ENCODE measurements at places on chromosomes 4 and X.

GRCh38 chrX:9352243-9352642 lies 112.6 kb upstream of the TBL1X start:
- no peak for DNase-seq

DNA sequence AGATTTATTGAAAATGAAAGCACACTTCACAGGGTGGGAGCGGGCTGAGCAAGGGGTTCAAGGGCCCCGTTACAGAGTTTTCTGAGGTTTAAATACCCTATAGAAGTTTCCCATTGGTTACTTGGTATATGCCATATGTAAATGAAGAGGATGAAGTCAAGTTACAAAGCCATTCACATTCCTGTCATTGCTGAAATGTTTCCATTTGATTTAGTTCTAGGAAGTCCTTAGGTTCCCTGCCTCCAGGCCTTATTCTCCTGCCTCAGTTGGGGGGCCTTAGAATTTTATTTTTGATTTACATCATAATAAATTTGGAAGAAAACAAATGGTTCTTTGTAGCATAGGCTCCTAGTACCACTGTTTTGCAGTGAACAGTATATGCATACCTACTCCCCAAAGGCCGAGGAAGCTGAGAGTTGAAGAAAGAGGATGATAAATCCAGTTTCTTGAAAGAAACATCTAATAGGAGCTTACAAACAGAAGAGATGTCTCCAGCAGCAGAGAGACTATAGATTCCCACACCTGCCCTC lies 31.8 kb downstream of the SERTM2 start:
- no peak for DNase-seq

GRCh38 chrX:16603822-16604221 lies 46.1 kb upstream of the S100G start:
- DNase-seq: no peak

- DNase-seq: no peak
Measured at GRCh38 chr4:123386609-123387008, 10.0 kb upstream of the SPRY1 start.

DNA sequence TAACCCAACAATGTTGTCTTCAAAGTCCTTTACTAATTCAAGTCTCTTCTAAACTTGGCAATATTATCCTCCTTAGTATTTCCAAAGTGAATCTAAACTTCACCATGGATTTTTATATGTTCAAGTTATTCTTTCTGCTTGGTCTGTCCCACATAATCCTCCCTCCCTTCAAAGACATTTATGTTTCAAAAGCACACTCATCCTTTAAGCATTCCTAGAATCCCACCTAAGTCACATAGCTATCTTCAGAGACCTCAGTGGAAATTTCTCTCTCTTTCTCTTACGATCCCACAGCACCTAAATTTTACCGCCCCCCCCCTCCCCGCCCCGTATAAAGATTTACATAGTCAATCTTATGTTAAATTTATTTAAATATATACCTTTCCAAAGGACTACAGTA lies 314.9 kb upstream of the GRIA3 start:
- DNase-seq: no peak

- no peak for DNase-seq
Measured at GRCh38 chr4:32117693-32118092, 1397.5 kb downstream of the PCDH7 start.

DNA sequence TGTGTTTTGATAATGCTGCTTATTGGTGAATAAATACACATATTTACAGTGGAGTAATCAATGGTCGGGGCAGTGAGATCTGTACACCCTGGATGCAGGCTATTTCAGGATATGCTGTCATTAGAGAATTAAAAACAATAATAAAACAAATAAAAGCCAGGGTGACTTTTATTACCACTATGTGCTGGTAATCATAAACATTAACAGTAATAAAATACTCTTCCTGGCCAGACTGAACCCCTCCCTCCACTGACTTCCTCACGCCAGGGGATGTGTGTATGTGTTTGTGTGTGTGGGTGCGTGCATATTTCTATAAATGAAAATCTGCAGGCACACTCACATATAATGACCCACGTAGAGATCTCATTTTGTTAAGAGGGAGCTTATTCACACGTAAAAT lies 98.0 kb upstream of the MAP9 start:
- no peak for DNase-seq

DNA sequence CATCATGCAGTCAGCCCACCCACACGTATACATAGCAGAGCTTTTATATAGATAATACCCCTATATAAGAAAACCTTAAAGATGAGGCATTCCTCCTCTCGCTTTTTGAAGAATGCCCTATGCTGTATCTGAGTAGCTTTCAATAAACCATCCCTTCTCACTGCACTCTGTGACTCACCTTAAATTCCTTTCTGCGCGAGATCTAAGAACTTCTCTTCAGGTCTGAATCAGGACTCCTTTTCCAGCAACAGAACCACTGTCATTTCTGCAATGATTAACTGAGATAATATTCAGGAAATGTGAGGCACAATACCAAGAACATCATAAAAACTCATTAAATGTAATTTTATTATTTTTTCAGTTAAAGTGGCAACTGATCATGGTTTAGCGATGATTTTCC lies 76.4 kb upstream of the DCLK2 start:
- no peak for DNase-seq

DNA sequence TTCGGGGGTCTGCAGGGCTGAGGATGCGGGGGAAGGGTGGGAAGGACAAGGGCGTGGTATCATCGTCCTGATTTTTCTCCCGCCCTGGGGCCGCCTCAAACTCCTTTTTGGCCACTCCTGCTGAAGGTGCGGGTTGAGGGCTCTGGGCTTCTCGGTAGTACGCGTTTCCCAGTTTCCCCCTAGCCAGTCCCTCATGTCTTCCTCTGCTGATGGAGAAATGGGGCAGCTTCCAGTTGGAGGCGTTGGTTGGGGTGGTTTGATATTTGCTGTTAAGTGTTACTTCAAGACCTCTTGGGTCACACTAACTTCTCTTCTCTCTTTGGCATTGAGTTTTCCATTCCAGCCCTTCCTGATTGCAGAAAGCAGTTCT lies 482 bp downstream of the GSTCD start:
- DNase-seq: no peak

DNA sequence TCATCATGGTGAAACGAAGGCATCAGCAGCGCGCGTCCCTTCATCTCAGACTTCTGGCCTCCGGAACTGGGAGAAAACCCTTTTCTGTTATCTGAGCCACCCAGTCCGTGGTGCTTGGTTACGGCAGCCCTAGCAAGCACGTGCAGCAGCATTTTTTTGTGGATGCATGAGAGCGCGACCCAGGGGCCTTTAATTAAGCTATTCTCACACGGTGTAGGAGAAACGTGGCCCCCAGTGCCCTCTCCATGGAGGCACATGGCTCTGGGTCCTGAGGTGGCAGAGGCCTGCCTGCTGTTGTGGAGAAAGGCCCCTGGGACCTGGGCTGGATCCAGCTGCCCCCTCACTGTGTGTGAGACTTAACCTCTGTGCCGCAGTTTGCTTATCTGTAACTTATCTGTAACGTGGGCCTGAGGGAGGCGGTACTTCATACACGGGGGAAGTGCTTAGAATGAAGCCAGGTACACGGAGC lies 9.5 kb downstream of the CLCN4 start:
- no peak for DNase-seq

DNA sequence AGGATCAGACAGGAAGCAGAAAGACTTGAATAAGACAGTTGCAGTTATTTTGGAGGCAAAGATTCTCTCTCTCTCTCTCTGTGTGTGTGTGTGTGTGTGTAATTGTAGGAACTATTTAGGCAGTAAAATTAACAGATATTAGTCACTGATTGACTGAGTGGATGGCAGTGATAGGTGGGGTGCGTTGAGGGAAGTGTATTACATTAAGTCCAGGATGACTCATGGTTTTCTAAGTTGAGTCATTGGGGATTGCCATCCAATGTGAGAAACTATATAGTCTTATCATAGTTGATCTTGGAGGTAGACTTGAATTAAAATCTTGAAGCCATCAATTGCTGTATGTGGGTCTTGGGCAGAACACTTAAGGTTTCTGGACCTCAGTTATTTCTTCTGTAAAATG lies 75.4 kb downstream of the AR start:
- DNase-seq: no peak

DNA sequence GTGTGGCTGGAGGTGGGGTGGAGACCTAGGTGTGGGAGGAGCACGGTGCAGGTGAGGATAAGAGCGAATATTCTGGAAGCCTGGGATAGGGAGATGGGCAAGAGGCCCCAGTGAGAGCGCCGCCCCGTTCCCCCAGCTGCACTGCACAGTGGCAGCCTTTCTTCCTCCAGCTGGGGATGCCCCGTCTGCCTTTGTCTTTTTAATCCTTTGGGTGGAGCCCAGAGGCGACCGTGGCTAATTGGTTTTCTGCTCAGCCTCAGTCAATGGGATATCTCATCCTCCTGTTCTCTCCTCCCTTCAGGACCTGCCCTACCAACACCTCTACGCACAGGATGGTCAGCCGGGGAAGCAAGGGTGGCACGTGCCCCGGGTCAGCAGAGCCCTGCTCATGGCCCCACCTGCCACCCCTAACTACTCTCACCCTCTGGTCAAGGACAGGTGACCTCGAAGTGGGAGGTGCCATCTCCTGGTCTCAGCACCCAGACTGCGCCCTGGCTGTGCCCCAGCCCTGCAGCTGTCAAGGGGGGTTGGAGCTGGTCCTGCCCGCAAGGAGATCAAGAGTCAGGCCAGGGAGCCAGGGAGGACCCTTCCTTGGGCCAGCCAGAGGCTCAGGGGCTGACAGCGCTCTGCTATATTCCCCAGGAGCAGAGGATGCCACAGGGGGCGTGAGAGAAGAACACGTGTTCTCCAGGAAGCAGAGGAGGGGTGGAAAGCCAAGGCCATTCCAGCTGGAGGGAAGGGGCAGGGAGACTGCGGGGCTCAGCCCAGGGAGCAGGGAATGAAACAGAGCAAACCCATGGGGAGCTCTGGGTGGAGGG lies 64.0 kb downstream of the ADRA2C start:
- no peak for DNase-seq

GRCh38 chr4:98754736-98755135 lies 96.3 kb upstream of the TSPAN5 start:
- DNase-seq: no peak

DNA sequence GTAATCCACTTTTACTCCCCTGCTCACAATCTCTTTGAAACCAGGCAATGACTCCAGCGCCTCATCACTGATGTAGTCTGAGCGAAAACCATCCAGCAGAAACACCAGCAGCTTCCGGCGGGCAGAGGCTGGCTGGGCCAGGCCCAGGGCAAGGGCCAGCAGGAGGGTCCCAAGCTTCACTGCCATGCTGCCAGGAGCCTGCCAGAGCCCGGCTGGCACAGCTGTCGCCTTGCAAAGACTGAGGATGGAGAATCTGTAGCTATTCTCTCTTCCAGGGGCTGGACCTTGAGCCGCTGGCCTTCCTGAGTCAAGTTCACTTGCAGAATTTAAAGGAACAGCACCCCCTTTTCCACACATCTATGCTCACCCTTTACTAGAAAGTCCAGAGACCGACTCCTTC lies at the start of gene ENPP6:
Gene ENPP6, minus strand, starts transcription at position 240 of the 400 bp plus-strand sequence. Its CDS starts 54 bp downstream, at position 186.
- no peak for DNase-seq

GRCh38 chrX:156003486-156004185 lies 6.1 kb downstream of the IL9R start:
- no peak for DNase-seq

DNA sequence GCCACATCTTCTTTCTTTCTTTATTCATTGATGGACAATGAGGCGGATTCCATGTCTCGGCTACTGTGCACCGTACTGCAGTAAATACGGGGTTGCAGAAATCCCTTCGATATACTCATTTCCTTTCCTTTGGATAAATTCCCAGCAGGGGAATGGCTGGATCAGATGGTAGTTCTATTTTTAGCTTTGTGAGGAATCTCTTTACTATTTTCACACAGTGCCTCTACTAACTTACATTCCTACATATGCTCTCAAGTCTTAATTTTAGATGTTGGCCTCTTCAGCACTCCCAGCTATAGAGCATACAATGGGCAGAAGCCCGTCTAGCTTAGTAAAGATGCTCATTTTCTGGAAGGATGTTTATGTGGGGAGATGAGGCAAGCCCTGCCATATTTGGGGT lies 317.4 kb downstream of the ASMT start:
- DNase-seq: no peak

DNA sequence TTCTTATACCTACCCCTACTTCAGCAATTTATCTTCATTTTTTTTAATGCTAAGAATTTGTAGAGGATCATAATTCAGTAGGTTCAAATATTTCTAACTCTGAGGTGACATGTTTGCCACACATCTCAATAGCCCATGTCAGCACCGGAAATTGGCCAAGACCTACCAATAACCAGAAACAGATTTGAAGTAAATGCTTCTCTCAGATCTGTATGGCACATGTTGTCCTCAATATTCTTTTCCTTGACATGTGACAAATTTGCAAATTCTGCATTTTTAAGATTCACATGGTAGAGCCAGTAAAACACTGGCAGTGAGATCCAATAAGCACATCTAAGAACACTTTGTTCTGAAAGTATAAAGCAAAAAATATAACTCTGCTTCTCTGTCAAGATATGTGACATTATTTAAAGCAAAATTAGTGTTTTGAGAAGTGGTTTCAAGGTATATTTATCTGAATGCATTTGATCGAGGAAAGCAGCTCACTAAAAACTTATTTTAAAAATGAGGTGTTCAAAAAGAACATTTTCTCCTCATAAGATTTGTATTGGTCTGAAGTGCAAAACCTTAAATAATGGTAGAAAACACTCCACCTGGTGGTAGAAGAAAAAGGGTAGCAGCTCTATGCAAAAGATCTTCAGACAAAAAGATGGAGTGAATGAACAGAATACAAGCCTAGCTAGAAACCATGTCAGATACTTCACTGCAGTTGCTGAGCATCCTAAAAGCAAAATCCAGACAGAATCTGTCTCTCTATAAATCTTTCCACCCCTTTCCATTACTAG lies 513.8 kb upstream of the FAM241A start:
- no peak for DNase-seq

DNA sequence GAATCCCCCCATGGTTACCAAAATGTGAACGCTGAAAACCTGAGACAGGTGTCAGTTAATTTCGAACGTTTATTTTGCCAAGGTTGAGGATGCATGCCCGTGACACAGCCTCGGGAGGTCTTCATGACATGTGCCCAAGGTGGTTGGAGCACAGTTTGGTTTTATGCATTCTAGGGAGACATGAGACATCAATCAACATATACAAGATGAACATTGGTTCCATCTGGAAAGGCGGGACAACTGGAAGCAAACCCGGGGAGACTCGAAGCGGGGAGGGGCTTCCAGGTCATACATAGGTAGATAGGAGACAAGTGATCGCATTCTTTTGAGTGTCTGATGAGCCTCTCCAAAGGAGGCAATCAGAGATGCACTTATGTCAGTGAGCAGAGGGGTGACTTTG lies 11.0 kb upstream of the SH3BP2 start:
- no peak for DNase-seq

All from activated CD4-positive, alpha-beta T cell treated with anti-CD3 and anti-CD28 coated beads, Interleukin-2, amount 50 U/mL, for 1 hour (primary cell).